ENCODE measurements at places on chromosomes 13 and 19. TPM values are rescaled to one million over a fixed set of nuclear protein-coding genes. Genes with fewer than 3 reads are reported as not detected.
A peak's percentile ranks its signal among the peaks of the same experiment; 100 is the strongest.

DNA sequence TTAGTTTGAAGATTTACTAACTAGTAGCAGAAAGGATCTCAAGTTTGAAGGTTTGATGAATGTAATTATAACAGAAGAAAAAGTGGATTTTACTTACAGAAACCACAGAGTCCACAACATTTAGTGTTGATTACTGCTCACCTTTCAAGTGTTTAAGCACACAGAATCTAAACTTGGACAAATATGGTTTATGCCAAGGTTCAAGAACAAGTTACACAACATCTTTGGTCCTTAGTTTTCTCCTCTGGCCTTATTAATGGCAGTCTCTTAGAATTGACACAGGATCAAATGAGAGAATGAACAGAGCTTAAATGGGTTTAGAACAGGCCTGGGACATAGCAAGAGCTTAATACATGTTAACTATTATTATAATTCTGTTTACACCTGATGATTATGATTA is 133.0 kb downstream of the RBM26 start:
- no peak for DNase-seq

DNA sequence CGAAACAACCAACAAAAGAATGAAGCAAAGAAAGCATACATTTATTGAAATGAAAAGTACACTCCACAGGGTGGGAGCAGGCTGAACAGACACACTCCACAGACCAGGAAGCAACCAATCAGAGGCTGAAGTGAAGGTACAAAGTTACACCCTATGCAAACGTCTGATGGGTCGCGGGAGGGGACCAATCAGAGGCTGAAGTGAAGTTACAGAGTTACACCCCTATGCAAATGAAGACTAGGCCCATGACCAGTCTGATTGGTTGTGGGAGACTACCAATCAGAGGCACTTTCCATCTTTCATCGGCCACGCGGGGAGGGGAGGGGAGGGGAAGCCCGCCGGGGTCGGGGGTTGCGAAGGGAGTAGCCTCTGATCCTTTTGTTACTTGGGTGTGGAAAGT is 12.4 kb upstream of the FBL start:
- no peak for DNase-seq

DNA sequence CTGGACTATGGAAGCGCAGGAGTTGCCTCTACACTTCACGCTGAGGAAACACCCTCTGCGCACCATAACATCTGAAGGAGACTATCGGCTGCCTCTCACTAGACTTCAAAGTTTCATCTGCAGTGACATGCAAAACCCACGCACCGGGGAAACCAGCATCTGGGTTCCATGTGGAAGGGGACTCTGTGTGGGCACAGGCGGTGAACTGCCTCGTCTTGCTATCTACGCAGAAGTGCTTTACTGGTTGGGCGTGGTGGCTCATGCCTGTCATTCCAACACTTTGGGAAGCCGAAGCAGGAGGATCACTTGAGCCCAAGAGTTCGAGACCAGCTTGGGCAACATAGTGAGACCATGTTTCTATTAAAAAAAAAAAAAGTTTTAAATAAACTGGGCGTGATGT is 116.4 kb downstream of the STK24 start:
- DNase-seq: no peak

GRCh38 chr19:43425567-43426392 is 11.1 kb downstream of the TEX101 start:
- peak; percentile 17 for DNase-seq

- DNase-seq: no peak
Observed at GRCh38 chr19:912181-913079, 589 bp downstream of the R3HDM4 start.

DNA sequence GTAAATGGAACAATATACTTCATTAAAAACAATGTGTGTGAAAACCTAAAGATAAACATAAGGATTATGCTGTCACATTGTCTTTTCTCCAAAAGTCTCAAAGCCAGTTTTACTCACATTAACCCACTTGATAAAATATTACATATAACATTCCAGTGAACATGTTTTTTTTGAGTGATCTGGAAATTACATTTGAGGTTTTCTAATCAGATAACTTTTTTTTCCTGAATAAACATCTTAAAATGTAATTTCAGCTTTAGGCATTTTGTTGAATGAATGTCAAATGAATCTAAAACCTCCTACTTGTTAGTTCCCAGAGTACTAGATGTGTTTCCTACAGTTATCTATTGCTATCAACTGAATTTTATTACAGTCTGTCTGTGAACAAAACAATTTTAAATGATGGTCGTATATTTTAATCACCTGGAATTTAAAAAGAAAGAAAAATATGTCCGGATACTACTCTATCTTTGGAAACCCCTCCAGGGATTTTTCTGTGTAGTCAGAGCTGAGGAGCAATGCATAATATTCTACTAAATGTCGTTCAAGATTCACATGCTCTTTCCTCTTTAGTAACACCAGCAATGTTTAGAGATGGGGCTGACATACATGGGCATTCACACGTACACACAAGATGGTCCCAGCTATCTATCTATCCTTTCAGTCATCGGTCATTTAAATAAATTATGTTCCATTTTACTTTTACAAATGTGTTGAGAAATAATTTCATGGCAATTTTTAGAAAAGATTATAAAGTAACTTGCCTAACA is 283.9 kb downstream of the KLF12 start:
- DNase-seq: no peak

GRCh38 chr13:51856027-51856736 is 5.6 kb upstream of the CCDC70 start:
- DNase-seq: no peak

DNA sequence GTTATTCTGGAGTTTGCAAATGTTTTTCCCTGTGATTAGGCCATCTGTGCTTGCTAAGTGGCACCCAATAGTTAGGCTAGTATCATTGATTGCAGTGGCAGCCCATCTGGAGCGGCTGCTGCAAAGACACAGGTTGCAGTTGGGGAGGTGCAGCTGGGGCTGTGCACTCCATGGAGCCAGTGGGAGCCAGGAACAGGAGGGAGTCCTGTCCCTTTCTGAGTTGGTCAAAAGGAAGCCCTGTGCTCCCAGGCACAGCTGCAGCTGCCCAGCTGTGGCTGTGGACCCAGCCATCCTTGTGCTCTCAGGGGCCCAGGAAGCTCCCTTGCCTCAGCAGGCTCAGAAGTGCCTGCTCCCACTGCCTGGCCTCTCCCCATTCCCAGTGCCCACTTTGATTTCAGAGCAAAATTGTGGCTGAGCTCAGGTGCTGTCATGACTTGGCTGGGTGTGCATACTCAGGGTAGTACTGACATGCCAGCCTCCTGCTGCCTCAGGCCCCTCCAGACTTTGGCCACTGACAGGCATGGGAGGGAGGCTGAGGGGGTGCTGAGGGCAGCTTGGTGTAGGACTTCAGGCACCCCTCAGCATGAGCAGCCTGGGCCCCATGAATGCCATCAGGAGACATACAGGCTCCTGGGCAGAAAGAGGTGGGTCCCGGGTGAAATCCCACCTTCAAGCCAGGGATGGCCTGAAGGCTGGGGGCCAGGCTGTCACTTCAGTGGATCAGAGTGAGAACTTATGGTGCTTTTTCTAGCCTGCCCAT is 270.6 kb downstream of the PCDH20 start:
- DNase-seq: no peak

DNA sequence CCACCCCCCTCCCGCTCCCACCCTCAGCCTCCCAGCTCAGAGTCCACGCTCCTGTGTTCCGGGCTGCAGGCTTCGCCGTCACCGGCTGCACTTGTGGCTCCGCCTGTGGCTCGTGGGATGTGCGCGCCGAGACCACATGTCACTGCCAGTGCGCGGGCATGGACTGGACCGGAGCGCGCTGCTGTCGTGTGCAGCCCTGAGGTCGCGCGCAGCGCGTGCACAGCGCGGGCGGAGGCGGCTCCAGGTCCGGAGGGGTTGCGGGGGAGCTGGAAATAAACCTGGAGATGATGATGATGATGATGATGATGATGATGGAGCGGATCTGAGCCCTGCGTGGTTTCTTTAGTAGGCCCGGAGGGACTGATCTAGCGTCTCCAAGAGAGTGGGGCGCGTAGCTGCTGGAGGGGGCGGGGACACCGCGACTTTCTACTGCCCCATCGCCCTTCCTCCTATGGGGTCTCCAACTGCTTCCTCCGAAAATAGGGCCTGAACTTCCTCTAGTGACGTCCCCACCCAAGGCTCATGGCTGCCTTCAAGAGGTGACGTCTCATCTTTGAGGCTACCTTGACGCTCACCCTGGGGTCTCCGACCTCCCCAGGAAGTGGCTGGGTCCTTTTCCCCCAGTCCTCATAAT is 1.4 kb downstream of the RETN start:
- no peak for DNase-seq

OR7C1 gene
- not detected for total RNA-seq

GADD45B gene
- 112 TPM for total RNA-seq

ZNF667 gene
- total RNA-seq: not detected

EMP3 gene
- 43.8 TPM for total RNA-seq

Measured in SJSA1 (cell line).